ENCODE measurements at places on chromosomes 1 and 21.
A peak's percentile ranks its signal among the peaks of the same experiment; 100 is the strongest.

- no peak for DNase-seq
Measured at GRCh38 chr1:21568006-21568746, 59.0 kb downstream of the ALPL start.

GRCh38 chr1:114153261-114154145 lies at the start of gene SYT6:
SYT6 (minus strand) TSS chr1:114153869; CDS start chr1:114153772, 97 bp downstream.
- no peak for DNase-seq

GRCh38 chr21:38646213-38646837 lies 148.0 kb upstream of the ERG start:
- DNase-seq: no peak

DNA sequence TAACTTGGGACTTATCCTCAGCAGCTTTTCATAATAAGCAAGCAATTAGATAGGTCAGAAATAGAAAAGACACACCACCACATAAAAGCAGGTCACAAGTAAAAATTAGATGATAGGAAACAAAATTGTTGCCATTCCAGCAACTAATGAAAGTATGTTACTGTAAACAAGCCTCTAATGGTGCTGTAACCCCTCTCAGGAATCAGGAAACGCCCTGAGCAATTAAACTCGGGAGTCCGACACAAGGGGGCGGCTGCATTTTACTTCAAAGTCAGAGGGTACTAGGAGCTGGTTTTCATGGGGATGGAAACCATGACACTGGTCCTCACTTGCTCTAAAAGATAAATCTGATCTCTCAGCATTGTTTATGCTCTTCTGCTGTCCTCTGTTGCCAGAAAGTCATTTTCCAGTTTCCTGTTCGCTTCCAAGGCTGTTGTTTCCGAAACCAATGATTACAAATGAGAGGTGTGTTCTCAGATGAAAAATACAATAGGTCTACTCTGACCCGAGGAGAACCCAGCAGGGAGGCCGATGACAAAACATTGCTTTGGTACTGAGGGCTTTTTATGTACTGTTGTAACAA lies 93.4 kb downstream of the TGFBR3 start:
- DNase-seq: no peak

DNA sequence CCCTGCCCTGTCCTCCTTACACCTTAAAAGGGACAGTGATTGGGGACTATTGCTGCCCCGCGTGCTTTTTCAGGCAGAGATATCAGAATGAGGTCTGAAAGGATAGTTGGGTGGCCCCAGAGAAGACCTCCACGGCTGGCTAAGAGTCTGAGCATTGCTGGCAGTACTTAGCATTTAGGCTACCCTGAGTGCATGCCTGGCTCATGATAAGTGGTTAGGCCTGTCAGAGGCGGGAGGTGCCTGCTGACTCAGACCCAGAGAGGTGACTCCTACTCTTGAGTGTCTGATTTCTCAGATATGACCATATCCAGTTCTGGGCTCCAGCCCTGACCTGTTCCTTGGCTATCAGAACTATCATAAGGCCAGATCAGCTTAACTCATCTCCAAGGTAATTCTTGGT lies 213.7 kb downstream of the PBX1 start:
- peak; percentile 84 for DNase-seq
